Neuronal stem cell (in vitro differentiated cells): ENCODE measurements at places on chromosomes 1 and 21.
A peak's percentile ranks its signal among the peaks of the same experiment; 100 is the strongest.

DNA sequence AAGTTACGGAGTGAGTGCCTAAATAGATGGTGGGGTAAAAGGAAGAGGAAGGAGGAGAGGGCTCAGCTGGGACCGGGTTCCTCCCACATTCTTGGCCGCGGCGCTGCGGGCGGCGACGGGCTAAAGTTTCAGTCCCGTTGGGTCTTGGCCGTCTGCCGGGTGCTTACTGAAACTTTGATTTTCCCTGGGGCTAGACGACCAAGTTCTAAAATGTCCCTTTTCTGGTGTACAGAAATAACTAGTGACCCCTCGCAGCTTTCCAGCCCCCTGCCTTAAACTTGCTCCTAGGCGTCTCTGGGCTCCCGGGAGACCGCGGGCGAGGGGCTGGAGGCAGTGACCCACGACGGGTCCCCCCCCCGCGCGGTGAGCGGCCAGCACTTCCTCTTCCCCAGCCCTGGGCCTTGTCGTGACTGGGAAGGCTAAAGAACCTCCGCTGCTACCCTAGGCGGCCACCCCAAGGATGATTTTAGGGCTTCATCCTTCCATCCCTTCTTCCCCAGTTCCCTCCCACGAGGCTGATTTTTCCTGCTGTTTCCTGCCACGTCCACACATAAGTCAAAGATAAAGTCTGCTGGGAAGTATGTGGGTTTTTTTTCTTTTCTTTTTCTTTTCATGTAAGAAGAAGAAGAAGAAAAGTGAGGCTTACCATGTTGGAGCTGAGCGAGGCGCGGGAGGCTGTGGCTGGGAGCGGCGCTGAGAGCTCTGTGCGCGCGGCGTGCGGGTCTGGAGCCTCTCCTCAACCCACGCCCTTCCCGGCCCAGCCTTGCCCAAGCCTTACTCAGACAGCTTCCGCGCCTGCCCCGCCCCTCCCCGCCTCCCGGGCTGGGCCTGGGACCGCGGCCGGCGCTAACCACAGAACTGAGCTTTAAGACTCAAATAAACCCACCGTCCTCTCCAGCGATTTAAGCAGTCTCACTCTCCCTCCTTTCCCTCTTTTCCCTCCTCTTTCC, at the start of gene S100A11:
Gene S100A11 (minus strand): TSS at position 738 of the 950 bp plus-strand sequence. CDS start 89 bp downstream, at position 649.
- DNase-seq: no peak

GRCh38 chr1:222071387-222071786, 329.5 kb upstream of the DUSP10 start:
- DNase-seq: no peak

DNA sequence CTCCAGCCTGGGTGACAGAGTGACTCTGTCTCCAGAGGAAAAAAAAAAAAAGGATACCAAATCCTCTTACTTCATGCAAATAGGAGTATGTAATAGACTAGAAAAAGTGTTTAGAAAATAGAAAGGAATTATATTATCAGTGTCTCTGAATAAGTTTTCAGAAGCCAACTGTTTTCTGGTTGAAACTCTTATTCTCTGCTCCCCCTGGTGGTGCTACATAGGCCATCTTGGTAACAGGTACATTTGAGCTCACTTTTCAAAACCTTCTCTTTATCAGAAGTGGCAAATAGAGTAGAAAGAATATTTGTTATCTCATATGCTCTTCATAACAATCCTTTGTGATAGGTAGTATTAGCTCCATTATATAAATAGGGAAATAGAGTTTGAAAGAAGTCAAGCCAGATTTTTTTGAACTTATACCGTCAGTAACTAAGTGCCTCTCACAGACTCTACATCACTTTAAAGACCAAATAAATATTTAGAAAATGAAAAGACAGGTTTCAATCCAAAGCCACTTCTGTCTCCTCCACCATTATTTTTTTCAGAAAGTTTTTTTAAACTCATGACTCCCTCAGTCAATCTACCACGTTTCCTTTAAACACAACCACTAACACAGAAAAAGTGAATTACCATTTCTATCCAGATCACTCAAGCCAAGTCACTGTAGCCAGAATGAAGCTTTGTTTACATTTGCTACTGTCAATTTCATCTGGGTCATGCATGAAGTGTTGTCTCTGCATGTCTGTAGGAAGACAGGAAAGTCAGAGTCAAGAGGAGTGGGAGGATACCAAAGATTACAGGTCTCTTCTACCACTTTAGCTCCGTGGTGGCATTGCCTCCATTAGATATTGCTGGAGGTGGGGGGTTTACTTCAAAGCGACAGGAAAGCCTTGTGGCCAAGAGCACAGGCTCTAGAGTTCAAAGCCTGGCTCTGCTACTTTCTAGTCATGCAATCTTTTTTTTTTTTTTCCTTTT, 45.6 kb downstream of the IL23R start:
- DNase-seq: peak; percentile 8

- DNase-seq: no peak
These were observed 7.1 kb upstream of the PTTG1IP start for GRCh38 chr21:44880405-44881197.

DNA sequence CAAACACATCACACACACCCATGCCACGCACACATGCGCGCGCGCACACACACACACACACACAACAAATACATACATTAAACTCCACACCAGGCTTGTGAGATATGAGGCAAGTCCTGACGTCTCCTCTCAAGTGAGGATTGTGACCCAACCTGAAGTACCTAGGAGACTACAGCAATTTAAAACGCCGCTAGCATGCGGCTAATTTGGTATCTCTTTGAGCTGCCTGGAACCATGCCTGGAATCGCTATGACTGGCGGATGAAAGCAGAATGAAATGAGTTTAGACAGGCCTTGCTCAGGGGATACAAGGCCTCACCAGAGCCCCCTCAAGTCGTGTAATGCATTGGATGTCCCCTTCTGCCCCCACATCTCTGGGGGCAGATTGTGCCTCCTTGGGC, 1.6 kb upstream of the RAB7B start:
- no peak for DNase-seq

DNA sequence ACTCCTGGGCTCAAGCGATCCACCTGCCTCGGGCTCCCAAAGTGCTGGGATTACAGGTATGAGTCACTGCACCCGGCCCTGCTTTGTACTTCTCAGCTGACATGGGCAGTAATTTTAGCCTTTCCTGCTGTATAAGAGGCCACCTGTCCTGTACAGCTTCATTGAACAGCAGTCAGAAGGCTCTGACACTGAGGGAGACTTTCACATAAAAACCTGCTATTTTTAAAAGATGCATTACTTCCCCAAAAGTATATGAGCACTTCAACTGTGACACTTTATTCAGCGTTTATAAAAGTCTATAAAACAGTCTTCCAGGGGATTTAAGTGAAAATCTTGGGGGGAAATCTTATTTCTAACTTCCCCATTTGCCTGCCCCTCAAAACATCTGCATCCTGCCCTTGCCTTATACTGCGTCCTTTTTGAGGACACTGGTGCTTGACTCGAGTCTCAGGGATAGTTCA, 17.6 kb downstream of the RNU5D-1 start:
- DNase-seq: no peak

DNA sequence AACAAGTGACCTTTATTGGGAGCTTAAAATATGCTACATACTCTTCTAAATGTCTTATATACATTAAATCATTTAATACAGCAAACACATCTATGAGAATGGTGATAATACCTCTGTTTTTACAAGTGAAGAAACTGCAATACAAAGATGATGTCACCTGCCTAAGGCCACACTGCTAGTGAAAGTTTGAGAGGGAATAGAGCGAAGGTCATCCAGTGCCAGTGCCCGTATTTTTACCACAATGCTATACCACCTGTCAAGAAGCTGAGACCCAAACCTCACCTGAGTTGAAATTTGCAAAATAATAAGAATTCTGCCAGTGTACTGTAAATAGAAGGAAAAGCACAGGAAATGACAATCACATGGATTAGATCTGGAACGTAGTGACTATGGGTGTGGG, 200.4 kb upstream of the TMPRSS15 start:
- no peak for DNase-seq

- DNase-seq: no peak
These were observed 88.4 kb upstream of the COL6A1 start for GRCh38 chr21:45892916-45893739.

DNA sequence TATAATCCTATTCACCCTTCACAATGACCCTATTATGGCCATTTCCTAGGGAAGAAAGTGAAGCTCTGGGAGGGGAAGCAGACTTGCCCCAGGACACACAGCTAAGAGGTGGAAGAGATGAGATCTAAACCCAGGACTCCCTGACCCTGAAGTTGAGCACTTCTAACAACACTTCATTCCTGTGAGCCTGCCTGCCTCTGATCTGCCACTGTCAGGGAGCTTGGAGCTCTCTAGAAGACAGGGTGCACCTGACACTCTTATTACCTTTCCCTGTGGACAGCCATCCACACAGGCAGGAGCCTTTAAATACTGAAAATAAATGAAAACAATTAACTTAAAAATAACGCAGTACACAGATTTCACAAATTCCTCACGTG, 599 bp downstream of the MKNK1 start:
- DNase-seq: no peak

GRCh38 chr1:165857046-165857801, 29.8 kb downstream of the UCK2 start:
- no peak for DNase-seq

DNA sequence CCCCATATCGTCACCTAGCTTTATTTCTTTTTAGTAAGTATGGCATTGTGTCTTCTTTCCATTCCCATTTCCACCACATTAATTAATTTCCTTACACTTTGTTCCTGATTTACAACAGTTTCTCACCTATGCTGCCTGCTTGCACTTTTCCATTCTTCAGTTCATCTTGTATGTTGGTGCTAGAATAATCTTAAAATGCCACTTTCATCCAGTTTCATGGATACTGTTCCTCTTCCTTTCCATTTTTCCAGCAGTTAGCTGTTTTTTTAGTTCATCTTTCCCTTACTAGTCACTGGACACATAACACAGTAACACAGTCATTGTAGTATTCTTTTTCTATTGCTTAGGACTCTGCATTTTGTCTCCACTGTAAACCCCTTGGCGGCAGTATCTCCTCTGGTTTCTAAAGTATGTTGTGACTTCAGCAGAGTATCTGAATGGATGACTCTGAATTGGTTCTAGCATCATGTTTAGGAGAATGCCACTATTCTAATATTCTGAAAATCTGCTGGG, 2.1 kb downstream of the CDC7 start:
- no peak for DNase-seq

DNA sequence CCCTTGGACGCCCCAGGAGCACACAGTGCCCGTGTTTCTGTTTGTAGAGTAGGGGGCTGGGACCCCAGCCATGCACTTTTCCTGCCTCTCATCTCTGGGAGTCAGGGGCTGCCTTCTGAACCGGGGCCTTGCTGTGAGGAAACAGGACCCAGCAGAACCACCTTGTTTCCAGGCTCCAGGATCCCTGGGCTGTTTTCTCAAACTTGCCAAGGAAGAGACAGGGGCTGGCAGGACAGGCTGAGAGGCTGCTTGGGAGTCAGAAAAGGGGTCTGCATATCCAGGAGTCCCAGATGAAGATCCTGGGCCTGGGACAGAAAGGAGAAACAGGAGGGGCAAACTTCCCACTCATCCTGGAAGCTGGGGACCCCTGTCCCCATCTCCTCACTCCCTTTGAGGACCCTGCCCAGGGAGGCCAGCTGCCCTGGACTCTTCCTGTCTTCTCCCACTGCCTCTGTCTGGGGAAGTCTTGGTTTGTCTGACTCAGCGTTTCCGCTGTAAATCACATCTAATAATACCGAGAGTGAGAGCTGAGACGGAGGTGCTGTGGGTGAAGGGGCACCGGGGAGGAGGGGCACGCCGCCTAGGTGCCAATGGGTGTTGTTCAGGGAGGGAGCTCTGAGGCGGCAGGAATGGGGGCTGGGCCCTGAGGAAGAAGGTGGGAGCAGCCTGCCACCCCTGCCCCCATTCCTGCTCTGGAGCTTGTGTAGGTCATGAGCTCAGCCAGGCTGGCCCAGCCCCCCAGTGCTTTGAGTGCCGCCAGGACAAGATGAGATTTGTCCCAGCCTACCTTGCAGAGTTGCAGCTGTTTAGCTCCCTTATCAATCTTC, 16.7 kb downstream of the POU3F1 start:
- DNase-seq: no peak

DNA sequence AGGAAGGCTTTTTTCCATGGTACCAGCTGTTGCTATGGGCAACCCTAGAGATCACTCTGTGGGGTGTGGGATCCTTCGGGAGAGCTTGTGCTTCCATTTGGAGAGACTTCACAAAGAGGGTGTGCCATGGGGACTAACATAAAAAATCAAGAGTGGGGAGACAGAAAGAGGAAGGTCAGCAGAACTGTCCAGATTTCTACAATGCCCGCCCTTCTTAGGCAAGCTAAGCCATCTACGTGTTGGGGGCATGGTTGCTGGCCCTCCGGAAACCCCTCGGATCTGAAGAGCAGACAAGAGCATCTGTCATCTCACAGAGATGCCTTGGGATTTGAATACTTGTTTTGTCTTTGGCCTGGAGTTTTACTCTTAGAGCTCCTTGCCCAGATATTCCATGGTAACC, 83.9 kb upstream of the ZNF648 start:
- DNase-seq: no peak

- DNase-seq: peak; percentile 9
These were observed 34.5 kb downstream of the TMPRSS15 start for GRCh38 chr21:18369115-18369514.

DNA sequence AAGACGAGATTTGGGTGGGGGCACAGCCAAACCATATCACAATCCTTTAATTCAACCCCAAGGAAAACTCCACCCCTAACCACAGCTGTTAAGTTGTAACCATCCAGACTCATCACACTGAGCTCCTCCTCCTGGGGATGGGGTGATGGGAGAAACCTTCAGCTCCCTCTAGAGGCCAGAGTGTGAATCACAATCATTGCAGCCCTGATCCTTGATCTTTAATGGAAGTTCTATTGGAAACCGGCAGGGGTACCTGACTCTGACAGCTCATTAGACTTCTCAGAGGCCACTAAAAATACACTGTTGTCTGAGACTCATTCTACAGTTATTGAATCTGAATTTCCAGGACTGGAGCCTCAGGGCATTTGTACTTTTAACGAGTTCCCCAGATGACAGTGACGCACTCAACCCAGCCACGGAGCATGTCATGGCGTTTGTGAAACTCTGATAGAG, 127.2 kb downstream of the IGSF21 start:
- peak; percentile 75 for DNase-seq

GRCh38 chr1:54160351-54160750, 7.6 kb upstream of the CDCP2 start:
- DNase-seq: no peak

- no peak for DNase-seq
These were observed 36.1 kb downstream of the PEX14 start for GRCh38 chr1:10510520-10511493.

DNA sequence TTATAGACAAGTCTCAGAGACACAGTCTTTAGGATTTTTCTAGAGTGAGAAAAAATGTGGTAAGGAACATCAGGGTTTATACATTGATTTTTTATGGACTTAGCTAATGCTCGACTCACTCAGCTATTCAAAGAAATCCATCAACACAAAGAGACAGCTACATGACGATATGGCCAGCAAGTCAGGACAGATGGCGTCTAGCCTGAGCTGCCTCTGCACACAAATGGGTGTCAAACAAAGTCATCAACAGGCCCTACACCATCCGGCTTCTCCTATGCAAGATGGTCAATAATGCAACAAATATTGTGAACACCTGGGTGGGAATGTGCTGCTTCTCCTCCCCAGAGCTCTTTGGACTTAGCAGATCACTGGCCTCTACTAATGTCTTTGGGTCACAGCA, 13.3 kb upstream of the ERICH3 start:
- DNase-seq: no peak
